CD4-positive, alpha-beta T cell treated with Interleukin-6 at 100 ng/mL for 8 hours (primary cell): ENCODE measurements at places on chromosomes 16 and 17.

GRCh38 chr17:28118362-28118761 is 75.9 kb downstream of the NLK start:
- no peak for DNase-seq

DNA sequence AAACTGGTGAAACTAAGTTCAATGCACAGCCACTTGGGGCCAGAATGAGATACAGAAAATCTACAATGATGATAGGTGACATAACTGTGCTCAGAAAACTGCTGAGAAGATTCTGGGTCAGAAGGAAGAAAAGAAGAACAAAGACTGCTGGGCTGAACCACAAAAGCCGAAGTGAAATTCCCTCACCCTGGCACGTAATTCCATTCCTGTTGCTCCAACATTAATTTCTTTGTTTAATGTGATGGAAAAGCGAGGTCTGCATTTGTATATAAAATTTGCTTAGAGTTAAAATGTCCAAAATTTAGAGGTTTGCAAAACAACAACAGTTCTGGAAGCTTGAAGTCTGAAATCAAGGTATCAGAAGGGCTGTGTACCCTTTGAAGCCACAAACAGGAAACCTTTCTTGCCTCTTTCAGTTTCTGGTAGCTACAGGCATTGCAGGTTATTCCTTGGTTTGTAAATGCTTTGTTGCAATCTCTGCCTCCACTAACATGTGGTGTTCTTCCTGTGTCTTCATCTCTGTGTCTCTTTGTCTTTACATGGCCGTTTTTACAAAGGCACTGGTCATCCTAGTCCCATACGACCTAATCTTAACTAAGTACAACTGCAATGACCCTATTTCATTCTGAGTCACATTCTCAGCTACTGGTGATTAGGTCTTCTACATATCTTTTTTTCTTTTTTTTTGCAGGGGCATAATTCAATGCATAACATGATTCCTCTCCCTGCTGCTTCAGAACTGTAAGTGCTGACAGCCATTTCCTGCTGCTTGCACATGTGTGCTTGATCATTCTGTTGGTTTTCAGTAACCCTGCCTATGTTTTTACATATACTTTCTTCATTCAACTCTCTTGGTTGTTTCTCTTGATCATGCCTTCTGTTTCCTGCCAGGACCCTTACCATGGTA is 603.0 kb upstream of the CDH8 start:
- DNase-seq: no peak

DNA sequence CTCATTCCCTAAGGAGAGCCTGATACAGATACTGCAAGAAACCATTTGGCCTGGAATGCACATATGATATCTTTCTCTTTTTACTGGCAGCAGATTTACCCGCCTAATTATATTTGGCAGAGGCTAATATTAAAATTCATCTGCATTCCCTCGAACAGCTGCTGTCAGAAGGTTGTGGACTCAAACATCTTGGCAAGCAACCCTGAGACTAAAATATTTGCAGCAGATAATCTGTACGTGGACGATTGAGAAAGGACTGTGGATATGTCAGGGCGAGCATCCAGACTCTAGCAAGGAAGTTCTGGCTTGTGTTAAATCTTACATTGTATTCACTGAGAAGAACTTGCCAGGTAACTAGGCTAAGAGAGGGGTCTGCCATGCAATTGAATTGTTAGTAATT is 65.2 kb downstream of the SNX20 start:
- no peak for DNase-seq

DNA sequence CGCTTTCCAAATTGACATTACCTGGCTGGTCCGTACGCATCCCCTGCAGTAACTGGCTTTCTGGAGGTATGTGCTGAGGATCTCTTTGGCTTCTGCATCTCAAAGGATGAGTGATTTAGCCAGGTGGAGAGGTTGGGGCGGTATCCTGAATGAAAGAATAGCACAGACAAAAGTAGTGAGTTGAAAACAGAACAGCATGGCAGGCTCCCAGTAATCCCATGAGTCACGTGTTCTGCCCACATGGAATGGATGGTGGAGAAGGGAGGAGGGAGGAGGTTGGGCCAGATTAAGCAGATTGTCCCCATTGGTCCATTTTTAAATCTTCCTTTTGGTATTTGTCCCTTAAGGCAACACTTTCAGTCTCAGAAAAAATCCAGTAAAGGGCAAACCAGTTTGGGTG is 176.0 kb downstream of the WWOX start:
- no peak for DNase-seq

DNA sequence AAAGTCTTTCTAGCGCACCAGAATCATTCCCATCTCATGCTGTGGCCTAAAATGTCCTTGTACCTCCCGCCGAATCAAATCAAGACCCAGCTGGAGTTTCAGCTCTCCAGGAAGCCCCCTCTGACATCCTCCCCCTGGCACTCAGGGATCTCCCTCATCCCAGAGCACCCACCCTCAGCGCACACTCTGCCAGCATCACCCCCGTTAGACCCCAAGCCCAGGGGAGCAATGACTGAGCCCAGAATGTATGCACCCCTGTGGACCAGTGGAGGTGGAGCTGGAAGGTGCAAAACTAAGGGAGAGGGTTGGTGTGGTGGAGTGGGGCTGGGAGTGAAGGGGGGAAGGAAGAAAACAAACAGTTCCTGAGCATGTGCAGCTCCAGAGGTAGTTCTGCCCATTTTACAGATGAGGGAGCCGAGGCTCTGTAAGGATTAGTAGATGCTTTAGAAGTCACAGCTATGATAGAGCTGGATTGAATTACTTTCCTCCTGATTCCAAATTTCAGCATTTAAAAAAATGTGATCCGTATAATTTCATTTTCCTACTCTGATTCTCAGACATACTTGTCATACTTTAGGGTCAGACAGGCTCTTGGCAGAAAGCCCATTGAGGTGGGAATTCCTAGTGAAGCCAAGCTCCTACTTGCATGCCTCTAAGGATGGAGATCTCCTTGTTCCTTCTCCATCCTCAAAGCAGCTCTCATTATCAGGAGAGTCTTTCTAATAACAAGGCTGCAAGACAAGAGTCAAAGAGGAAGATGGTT is 242.7 kb downstream of the KATNIP start:
- no peak for DNase-seq
